ENCODE measurements at places on chromosomes 13 and 19.
A peak's percentile ranks its signal among the peaks of the same experiment; 100 is the strongest.

- DNase-seq = no peak
Observed at GRCh38 chr13:35347679-35348205, 128.7 kb downstream of the MAB21L1 start.

- DNase-seq = no peak
Observed at GRCh38 chr13:99395436-99395835, 88.2 kb upstream of the GPR183 start.

GRCh38 chr19:47623151-47623920 lies 14.4 kb downstream of the BICRA start:
- no peak for DNase-seq

GRCh38 chr19:30523791-30524190 lies 151.6 kb downstream of the ZNF536 start:
- DNase-seq = no peak

GRCh38 chr13:80235166-80235966 lies 105.6 kb downstream of the SPRY2 start:
- no peak for DNase-seq

DNA sequence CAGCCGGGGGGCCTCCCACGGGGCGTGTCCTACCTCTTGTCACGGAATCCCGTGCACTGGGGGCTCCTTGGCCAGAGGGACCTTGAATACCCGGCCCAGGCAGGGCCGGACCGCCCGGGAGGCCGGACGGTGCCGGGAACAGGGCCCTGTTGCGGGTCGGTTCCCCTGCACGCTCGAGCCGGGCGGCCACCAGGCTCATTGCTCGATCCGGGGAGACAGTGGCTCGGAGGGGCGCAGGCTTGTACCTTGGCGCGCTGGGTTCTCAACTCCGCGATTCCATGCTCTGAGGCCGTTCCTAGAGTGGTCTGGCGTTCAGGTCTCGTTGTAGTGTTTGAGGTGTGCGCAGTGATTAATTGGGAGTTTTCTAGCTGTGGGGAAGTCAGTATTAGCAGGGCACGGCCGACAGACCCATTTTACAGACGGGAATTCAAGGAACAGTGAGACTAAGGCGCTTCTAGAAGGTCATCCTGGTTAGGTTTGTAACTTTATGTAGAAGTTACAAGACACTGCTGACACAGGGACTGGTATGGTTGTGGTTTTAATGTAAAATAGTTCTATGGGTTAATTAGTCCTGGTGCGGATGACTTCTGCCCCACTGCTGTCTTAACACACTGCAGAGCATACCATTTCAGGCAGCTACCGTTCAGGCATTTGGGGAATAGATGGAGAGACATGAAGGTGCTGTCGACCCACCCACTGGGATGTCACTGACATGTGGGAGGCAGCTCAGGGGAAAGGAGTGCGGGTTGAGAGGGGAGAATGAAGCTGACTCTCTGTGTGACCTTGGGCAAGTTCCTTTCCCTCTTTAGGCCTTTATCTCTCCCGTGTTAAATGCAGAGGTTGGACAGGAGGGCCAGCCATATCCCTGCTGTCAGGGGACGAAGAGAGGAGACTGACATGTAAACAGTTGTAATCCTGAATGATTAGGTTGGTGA lies 592 bp downstream of the CLPTM1 start:
- DNase-seq = no peak

GRCh38 chr13:98565726-98566565 lies 11.0 kb downstream of the STK24 start:
- no peak for DNase-seq

DNA sequence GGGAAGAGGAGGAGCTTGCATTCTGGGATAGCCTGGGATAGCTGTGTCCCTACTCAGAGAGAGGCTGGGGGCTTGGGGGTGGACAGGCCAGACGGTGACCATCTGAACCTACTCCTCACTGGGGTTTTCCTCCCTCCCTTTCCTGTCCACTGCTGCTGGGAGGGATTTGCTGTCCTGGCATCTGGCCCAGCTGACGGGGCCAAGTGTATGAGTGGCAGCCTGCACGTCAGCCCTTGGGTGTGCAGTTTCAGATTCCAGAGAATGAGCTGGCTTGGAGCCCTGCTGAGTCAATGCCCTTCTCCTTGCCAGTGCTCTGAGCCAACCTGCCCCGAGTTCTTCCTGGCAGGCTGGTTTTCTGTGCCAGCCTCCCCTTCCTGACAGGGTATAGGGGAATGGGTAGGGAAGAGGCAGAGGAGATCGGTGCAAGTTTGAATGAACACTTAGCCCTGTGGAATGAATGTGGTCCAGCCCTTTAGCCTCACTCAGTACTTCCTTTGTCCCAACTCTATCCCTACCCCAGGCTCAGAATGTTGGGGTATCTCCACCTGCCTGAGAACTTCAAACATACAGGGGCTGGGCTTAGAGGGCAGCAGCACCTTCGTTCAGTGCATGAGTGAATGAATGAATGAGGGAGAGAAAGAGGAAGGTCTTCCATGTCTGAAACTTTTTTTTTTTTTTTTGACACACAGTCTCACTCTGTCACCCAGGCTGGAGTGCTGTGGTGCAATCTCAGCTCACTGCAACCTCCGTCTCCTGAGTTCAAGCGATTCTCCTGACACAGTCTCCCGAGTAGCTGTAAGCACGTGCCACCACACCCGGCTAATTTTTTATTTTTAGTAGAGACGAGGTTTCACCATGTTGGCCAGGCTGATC lies 1.8 kb upstream of the ANGPTL4 start:
- DNase-seq = peak; percentile 9

- DNase-seq = no peak
Observed at GRCh38 chr19:4385291-4386040, 14.9 kb downstream of the SH3GL1 start.

GRCh38 chr19:4376028-4376670 lies 24.2 kb downstream of the SH3GL1 start:
- no peak for DNase-seq

DNA sequence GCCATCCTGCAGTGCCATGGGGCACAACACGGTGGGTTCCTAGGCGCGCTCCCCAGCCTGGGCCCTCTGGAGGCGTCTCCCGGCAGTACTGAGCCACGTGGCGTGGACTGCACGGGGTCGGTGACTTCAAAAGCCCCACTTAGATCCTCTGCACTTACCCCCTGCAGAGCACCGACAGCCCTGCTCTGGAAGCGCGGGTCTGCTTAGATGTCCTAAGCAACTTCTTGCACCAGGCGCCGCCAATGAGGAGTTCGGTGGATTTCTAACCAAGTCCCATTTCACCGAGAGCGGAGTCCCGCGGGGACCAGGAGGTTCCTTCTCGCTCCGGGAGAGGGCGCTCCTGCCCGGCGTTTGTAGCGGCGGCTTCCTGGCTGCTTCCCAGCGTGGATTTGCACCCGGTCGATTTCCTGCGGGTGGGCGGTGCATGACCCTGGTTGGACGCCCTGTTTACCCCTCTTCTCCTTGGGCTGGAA lies 25.2 kb upstream of the ZNF845 start:
- no peak for DNase-seq

- DNase-seq = no peak
Observed at GRCh38 chr19:47497050-47497766, 13.2 kb upstream of the KPTN start.

DNA sequence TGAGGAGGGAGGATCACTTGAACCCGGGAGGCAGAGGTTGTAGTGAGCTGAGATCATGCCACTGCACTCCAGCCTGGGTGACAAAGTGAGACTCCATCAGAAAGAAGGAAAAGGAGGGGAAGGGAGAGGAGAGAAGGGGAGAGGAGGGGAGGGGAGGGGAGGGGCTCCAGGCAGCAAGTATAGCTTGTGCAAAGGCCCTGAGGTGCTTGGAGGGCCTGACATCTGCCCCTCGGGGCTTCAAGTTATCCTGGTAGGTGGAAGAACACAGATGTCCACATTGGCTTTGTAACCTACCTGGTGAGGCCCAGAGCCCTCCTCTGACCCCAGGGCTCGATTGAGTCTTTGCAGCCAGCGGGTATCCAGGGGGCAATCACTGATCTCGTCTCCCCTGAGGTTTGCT lies 11.5 kb upstream of the ZNRF4 start:
- DNase-seq = no peak

DNA sequence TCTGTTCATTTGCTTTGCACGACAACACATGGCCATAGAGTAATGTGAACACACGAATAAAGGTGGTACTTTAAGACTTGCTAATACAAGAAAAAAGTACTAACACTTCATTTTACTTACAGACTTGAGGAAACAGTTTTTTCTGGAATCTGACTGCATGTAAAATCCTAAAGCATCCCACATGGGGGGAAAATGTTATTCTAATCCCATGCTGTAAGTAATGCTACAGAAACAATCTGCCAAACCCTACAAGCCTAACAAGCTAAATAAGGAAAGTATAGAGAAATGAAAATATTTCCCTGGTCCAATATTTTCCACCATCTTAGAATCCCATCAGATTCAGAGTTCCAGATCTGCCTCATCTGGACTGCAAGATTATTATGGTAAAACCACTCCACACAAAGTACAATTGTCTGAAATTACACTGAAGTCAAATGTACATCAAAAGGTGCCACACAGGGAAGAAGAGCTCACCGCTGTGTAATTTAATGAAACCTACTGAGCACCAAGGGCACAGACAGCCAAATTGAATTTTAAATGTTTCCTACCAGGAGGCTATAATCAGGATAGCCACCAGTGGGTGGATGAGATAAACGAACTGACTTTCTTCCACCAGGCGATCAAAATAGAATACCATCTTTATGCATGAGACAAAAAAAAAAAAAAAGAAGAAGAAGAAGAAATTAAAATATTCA lies 22.0 kb downstream of the LHFPL6 start:
- no peak for DNase-seq

DNA sequence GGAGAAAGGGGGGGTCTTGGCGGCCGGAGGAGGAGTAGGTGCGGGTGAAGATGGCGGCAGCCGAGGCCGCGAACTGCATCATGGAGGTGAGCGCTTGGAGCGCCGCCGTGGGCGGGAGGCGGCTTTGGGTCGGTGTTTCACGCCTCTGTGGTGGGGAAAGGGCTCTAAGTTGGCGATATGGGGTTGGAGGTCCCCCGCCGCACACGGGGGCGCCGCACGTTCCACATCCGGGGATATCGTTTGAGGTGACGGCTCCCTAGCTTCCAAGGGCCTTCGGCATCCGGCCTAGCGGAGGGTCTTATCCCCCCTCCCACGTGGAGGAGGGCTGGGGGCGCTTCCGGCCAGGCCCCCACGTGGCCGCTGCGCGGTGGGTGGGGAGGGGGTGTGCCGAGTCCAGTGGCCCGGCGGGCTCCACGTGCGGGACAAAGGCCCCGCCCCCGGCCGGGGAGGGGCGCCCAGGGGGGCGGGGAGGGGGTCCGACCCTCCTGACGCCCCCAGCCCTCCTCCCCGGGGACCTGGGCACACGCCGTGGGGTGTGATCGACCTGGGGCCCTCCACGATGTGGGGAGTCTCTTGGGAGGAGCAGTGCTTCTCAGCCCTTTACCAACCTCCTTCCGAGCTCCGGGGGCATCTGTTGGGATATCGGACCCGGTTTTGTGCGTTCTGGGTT lies at the start of gene PRMT1:
PRMT1 (plus strand) TSS at position 41 of the 670 bp plus-strand sequence; CDS start at position 51, 10 bp downstream.
- DNase-seq = peak; percentile 57

- no peak for DNase-seq
Observed at GRCh38 chr13:69903081-69903480, 204.5 kb upstream of the ATXN8OS start.

DNA sequence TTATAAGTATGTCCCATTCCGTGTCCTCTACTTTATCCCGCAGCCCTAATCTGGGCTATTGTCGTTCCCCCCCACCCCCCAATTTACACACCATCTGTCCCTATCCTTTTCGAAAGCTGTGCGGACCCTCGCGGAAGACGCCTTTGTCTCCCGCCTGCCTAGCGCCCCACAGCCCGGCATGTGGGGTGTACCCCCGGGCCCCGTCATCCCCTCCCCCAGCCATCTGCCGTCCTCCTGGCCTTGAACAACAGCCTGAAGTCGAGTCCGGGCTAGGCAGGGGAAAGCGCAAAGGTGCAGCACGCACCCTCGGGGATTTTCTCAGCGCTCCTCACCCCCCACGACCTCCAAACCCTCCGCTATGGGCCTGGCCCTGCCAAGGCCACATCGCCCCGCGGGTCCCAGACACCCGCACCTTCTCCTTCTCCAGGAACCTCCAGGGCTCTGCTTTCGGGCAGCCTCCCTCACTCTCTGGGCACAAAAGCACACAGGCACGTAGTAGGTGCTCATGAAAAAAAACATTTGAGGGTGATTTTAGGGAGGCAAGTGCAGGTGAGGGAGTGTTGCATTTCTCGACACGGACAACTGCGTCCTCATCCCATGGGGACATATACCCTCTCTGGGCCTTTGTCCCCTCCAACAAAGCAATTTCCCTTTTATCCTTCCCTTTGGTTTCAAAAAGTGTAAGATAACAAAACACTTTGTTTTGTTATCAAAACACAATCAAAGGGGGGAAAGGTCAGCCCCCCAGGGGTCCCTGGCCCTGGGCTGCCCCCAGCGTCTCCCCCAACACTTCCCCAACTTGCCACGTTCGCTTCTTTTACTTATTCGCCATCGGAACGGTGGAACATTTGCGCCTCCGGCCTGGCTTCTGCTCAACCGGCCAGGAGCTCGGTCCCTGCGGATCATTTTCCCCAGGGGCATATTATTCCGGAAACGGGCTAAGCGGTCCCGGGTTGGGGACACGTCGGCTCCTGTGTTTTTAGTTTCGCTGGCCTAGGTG lies 16.4 kb downstream of the CCDC124 start:
- peak; percentile 17 for DNase-seq

DNA sequence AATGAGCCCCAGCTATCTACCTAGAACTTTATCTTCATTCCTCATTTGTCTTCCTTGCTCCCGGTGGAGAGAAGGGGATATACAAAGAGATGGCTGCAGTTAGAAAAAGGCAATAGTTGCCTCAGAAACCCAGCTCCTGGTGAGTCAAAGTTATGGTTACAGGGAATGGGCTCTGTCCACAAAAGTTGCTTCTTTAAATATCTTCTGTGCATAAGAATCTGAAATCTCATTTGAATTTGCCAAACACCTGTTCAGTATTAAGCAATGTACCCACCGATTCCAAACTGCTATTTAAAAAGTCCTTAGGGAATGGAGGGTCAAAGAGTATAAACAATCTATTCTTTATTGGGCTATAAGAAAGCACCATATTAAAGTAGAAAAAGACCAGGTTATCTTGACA lies 48.4 kb downstream of the DCLK1 start:
- no peak for DNase-seq

- DNase-seq = no peak
Observed at GRCh38 chr13:29465741-29466293, 129.7 kb downstream of the SLC7A1 start.

Data from stimulated activated CD4-positive, alpha-beta T cell treated with anti-CD3 and anti-CD28 coated beads, Interleukin-4, amount 100 ng/mL, for 1 hour (primary cell).